NCI-H69 (cell line): ENCODE measurements at places on chromosomes 16 and 17.

GRCh38 chr17:27296428-27296979, 2.6 kb downstream of the WSB1 start:
- no peak for DNase-seq

DNA sequence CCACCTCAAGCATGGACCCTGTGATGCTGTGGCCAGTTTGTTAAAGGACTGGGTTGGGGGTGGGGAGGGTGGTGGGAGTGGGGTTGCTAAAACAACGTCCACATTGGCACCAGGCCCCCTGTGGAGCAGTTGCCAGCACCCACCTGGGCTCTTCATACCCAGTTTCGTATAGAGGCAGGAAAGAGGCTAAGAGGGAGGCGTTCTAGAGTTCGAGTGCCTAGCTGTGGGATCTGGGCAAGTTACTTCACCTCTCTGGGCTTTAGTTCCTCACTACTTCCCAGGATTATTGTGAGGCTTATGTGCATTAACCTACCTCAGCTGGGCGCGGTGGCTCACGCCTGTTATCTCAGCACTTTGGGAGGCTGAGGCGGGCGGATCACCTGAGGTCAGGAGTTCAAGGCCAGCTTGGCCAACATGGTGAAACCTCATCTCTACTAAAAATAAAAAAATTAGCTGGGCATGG, 1.4 kb downstream of the MFAP4 start:
- peak; percentile 16 for DNase-seq

- DNase-seq, result peak; percentile 94
Observed at GRCh38 chr16:14186007-14186794, 115.1 kb downstream of the MRTFB start.

- DNase-seq, result no peak
Observed at GRCh38 chr17:10226930-10227695, 28.7 kb upstream of the GAS7 start.

DNA sequence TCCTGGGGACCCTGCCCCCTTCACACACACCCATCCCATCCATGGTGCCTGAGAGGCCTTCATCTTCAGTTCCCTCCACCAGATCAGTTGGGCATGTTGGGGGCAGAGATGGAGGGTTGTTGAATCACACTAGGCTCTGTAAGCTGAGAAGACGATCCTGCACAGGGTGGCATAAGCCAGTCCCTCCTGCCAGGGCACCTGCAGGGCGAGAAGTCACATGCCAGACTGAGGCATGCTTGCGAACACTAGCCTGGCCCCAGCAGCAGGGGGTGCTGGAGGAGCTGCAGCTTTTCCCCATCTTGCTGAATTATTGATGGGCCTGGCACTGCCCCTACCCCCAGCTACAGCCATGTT, 6.1 kb upstream of the TBX2 start:
- DNase-seq, result peak; percentile 76

GRCh38 chr17:57257895-57258851, 1.9 kb downstream of the MSI2 start:
- DNase-seq, result peak; percentile 69

DNA sequence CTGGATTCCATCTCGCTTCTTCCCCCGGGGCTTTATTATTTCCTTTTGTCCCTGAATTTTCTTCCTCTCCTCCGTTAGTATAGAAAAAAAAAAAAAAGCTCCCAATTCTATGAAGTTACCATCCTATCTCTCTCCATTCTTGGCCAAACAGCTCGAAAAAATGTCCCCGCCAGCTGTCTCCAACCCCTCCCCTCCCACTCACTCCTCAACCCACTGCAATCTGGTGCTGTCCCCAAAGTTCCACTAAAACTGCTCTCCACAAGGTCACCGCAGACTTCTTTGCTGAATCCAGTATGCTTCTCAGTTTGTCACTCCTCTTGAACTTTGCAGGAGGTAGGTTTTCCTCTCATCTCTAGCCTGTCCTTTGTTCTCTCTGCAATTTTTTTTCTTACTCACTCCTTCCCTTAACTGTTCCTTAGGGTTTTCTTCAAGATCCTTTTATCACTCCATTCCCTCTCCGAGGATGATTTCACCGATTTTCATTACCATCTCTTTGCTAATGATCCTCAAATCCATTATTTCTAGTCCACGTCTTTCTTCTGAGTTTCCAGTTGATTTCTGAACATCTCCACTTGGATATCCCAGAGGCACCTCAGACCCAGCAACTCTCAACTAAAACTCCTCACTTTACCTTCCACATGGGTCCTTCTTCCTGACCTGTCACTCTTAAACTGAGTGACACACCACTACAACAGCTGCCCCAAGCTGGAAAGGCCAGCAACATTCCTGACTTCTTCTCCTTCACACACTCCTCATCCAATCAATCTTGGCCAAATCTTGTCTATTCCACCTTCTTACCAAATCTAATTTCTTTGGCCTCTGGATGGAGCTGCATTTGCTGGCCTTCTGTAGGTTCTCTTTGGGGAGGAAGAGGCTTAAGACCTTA, 1.5 kb upstream of the SUMO2 start:
- no peak for DNase-seq

DNA sequence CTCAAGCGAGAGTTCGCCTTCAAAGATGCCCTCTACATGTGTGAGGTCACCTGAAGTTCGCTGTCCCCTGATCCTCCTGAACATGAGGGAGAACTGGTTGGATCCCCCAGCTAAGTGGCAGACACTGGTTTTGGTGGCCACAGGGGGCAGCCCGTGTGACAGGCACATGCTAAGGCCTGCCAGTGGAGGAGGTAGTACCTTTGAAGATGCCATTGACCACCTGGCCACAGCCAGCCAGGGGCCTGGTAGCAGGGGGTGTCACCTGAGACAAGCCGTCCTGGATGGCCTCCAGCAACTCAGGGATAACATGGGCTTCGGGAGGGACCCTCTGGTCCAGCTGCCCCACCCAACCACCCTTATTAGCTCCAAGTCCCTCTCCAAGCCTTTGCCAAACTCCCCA, 7.3 kb upstream of the ALDH3A1 start:
- no peak for DNase-seq

- DNase-seq, result no peak
Observed at GRCh38 chr16:22665048-22665797, 148.7 kb upstream of the HS3ST2 start.

GRCh38 chr16:86955136-86955855, 361.9 kb downstream of the C16orf95 start:
- DNase-seq, result no peak

- DNase-seq, result no peak
Observed at GRCh38 chr17:69539274-69539673, 124.8 kb downstream of the MAP2K6 start.

DNA sequence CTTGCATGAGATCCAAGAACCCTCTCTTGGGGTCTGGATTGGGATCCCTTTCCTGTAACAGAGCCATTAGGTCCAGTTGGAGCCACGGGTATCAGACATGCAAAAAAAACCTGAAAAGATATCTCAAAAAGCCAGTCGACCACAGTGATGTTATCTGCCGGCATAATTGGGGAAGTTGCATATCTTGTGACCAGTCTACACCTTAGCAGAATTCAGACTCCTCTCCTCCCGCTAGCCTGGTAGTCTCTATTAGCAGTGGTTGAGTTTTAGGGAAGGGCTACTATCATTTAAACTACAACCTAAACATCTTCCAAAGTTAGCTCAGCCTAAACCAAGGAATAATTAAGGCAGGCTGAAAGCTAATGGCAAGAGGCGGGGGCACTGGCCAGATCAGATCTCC, 16.2 kb upstream of the PSMD7 start:
- no peak for DNase-seq

DNA sequence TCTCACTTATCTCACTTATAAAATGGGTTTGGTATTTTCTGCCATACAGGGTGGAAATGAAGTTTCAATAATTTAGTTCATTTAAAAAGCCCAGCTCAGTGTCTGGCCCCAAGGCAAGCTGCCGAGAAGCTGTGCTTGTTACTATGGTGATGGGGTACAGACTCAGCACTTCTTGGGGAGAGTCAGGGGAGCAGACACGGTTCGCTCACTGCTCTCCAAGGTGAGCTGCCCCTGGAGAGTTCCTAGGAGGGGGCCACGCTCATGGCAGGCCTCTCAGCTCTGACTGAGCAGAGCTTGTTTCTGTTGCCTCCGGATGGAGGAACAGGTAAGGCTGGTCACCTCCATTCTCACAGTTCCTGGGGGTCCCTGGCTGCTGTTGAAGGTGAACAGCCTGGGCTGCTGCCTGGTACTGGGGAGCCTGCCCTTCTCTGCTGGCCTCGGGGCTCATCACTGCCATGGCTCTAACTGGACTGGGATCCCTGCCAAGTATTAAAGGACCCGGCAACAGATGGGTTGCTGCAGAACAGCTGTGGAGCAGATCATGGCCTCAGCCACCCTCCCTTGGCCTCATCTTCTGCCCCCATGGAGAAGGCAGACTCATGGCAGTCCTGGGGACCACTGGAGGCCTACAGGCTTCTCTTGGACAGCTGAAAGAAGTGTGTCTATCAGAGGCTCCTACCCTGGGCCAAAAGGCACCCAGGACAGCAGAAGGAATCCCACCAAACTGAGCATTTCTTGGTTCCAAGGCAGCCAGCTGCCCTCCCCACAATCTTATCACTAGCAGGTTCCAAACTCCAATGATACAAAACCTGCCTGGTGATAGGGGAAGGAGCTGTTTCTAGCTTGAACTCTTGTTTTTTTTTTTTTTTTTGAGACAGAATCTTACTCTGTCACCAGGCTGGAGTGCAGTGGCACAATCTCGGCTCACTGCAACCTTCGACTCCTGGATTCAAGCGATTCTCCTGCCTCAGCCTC, 25.9 kb upstream of the SPATA32 start:
- DNase-seq, result peak; percentile 86

GRCh38 chr17:27366437-27366836, 72.5 kb downstream of the WSB1 start:
- DNase-seq, result no peak

- no peak for DNase-seq
Observed at GRCh38 chr17:80068301-80069222, 32.1 kb downstream of the CCDC40 start.

GRCh38 chr17:42101513-42102292, 3.4 kb upstream of the ZNF385C start:
- DNase-seq, result peak; percentile 81

- no peak for DNase-seq
Observed at GRCh38 chr17:44925731-44926697, 10.7 kb upstream of the GFAP start.
